Right ventricle myocardium inferior (tissue), 1 donor: ENCODE measurements at places on chromosomes 12 and 14. TPM values are rescaled to one million over a fixed set of nuclear protein-coding genes. Genes with fewer than 3 reads are reported as not detected.

- DNase-seq = no peak
These were observed 35.6 kb downstream of the RASSF8 start for GRCh38 chr12:25993901-25994651.

The GNB3 gene
- 4.0 TPM for total RNA-seq

DNA sequence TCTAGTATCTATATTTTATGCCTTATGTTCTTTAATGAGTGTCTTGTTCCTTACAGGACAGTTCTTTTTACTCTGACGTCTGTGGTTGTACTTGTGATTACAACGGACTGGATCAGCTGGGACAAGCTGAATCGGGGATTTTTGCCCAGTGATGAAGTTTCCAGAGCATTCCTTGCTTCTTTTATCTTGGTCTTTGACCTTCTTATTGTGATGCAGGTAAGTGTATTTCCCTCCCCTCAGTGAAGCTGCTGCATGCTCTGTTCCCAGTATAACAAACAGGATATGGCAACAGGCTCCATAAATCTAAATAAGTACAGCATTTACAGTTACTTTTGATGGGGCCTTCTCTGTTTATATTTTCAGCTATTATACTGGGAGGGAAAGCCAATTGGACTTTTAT is 463.6 kb downstream of the TMEM117 start:
- DNase-seq = no peak

- no peak for DNase-seq
These were observed 46.3 kb downstream of the TTC8 start for GRCh38 chr14:88870777-88871176.

The SLC25A47 gene
- not detected for total RNA-seq

DNA sequence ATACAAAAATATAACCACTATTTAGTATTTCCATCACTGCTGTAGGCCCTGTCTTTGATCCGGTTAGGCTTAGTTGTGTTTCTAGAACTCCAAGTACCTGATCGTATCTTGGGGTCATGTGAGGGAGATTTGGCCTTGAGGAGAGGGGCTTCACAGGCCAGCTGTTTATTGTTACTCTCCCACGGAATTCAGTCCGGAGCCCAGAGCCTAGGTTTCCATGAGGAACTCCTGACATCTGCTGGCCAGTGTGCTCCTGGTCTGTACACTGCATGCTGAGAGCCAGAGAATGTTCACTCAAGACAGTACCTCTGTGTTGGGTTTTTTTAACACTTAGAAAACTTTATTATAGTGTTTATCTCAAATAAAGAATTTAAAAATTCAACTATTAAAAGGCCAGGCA is 341.0 kb upstream of the TMEM132C start:
- DNase-seq = no peak

GRCh38 chr12:52672321-52672933 is 7.8 kb downstream of the KRT1 start:
- no peak for DNase-seq

The FAM186B gene
- total RNA-seq = 0.62 TPM

DNA sequence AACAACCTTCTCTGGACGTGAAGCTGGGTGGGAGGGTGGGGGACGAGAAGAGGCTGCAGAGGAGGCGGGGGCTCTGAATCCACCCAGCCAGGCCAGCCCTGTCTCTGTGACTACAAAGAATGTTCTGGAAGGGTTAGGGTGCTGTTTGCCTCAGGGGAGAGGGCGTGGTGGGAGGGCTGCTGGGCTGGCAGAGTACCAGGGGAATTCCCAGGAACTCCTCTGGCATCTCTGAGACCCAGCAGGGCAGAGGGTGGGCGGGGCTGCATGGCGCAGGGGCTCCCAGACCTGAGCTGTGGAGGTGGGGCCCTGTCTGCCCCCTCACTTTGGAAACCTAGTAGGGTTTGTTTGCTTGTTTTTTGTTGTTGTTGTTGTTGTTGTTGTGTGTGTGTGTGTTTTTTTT is 45.5 kb upstream of the FZD10 start:
- no peak for DNase-seq

GRCh38 chr12:21169878-21170472 is 39.0 kb downstream of the SLCO1B1 start:
- no peak for DNase-seq

GRCh38 chr12:71940068-71940467 is 1.4 kb downstream of the TPH2 start:
- DNase-seq = no peak

DNA sequence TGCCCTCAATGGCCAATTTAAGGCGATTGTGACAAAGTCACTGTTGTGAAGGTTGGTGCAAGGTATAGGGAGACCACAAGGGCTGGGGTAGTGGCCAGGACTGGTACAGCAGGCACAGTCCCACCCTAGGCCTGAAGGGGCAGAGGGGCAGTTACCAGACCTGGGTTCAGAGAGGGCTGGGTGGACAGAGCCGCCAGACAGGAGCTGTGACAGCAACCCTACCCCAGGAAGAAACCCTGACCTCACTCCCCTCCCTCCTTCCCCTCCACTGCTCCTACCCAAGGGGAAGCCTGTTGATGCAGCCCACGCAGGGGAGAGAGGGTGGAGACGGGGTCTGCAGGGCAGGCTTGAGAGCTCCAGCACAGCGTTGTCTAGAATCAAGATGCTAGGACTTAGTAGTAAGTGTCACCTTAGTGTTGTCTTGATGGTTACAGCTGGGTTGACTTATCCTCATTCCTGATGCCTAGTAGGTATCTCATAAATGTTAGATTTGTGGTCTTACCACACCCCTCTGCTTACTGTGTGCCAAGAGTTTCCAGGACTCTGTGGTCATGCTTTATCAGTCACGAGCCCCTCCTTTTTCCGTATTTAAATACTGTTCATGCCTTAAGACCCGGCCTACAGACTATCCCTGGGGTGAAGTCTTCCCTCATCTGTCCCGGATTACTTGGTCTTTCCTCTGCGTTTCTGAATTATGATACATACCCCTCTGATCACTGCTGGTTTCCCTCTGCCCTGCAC is 14.4 kb downstream of the EML1 start:
- no peak for DNase-seq
